Glutamatergic neuron (in vitro differentiated cells): ENCODE measurements at places on chromosomes 4 and X.

DNA sequence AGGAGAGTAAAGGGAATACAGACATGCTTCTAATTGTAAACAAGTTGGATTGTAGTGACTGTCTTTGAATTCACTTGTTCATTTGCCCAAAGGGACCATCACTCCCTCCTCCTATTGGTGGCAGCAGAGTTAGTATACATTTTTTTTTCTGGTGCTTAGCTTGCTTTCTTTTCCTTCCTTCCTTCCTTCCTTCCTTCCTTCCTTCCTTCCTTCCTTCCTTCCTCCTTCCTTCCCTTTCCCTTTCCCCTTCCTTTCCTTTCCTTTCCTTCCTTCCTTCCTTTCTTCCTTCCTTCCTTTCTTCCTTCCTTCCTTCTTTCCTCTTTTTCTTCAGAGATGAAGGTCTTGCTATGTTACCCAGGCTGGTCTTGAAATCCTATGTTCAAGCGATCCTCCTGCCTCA lies 94.8 kb upstream of the ATP6AP2 start:
- DNase-seq = no peak
- H3K4me3 ChIP-seq = no peak overlapping the region
- H3K27me3 ChIP-seq = no peaks in the 10 kb centered on the region
- H3K4me1 ChIP-seq = no peaks in the 10 kb centered on the region
- no peaks in the 10 kb centered on the region for H3K36me3 ChIP-seq

GRCh38 chr4:1505511-1506460 lies 99.5 kb upstream of the NKX1-1 start:
- no peak overlapping the region for H3K27ac ChIP-seq
- no peak overlapping the region for H3K4me3 ChIP-seq
- H3K27me3 ChIP-seq = peaks cover 2% of the 10 kb centered on the region
- peaks cover 5% of the 10 kb centered on the region for H3K4me1 ChIP-seq

GRCh38 chrX:13092455-13092941 lies 48.1 kb upstream of the FAM9C start:
- DNase-seq = no peak
- H3K36me3 ChIP-seq = no peaks in the 10 kb centered on the region
- H3K4me1 ChIP-seq = no peaks in the 10 kb centered on the region
- H3K4me3 ChIP-seq = no peak overlapping the region
- no peaks in the 10 kb centered on the region for H3K27me3 ChIP-seq
- H3K27ac ChIP-seq = no peak overlapping the region

DNA sequence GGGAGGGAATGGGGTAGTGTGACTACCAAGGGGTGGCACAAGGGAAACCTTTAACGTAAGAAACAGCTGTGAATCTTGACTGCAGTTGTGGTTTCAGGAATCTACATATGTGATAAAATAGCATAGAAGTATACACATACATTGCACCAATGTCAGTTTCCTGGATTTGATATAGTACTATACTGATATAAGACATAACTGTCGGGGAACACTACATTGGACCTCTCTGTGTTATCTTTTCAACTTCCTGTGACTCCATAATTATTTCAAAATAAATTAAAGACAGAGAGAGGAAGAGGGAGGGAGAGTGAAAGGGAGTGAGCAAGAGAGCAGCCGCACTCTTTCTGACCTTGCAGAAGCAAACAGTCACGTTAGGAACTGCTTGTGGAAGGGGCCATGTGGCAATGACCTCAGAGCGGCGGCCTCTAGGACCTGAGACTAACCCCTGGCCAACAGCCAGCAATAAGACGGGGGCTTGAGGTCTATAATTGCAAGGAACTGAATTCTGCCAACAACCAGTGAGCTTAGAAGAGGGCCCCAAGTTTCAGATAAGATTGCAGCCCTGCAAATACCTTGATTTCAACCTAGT lies 47.4 kb downstream of the NALF2 start:
- H3K4me3 ChIP-seq = no peak overlapping the region
- DNase-seq = no peak
- H3K36me3 ChIP-seq = no peaks in the 10 kb centered on the region
- no peak overlapping the region for H3K27ac ChIP-seq
- peaks cover 2% of the 10 kb centered on the region for H3K27me3 ChIP-seq
- H3K4me1 ChIP-seq = no peaks in the 10 kb centered on the region

DNA sequence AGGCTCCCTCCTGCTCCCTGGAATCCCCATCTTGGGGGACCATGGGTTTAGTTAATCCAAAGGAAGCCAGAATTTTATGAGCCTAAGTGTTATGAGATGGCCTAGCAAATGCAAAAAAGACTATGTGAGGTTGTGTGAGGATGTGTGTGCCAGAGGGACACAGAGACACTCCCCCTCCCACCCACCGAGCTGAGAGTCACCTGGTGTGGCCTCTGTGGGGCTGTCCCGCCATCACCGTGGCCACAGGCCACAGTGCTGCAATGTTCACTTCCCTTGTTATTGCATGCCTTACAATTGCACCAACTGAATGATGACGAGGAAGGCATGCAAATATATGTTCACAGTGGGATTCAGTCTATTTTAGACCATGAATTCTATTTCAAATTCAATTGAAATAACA lies 601 bp upstream of the FGFBP2 start:
- no peak overlapping the region for H3K27ac ChIP-seq
- H3K4me3 ChIP-seq = no peak overlapping the region
- no peaks in the 10 kb centered on the region for H3K27me3 ChIP-seq
- peaks cover 10% of the 10 kb centered on the region for H3K36me3 ChIP-seq
- DNase-seq = no peak
- peaks cover 4% of the 10 kb centered on the region for H3K4me1 ChIP-seq

DNA sequence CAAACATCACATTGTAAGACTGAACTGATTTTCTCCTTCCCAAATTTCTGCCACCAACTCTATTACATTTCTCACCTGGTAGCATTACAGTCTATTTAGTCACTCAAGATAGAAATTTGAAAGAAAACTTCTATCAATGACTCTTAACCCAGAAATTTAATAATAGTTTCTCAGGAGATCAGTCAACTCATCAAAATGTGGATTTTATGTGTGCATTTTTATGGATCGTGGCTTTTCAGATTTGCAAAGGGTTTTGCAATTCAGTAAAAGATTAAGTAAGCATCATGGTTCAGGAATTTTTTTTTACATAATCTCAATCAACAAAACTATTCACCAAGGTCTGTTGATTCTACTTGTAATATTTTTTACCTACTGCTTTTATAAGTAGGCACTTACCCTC lies 111.1 kb downstream of the CFAP299 start:
- peaks cover 6% of the 10 kb centered on the region for H3K36me3 ChIP-seq
- no peak overlapping the region for H3K4me3 ChIP-seq
- no peaks in the 10 kb centered on the region for H3K27me3 ChIP-seq
- no peak overlapping the region for H3K27ac ChIP-seq
- H3K4me1 ChIP-seq = no peaks in the 10 kb centered on the region
- DNase-seq = no peak

DNA sequence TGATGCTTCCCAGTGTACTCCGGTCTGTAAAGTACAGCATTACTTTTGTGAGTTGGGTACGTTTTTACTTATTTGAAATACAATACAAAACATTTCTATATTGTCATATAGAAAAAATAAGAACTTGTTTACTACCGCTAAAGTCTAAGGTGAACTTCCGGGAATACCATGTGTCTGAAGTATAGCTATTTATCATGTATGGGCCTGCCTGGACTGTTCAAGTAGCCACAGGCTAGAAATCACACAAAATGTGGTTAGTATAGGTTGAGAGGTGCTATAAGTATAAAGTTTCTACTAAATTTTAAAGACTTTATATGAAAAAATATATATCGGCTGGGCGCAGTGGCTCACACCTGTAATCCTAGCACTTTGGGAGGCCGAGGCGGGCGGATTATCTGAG lies 152.3 kb downstream of the ARAP2 start:
- H3K4me1 ChIP-seq = no peaks in the 10 kb centered on the region
- DNase-seq = no peak
- H3K27ac ChIP-seq = no peak overlapping the region
- no peak overlapping the region for H3K4me3 ChIP-seq
- no peaks in the 10 kb centered on the region for H3K27me3 ChIP-seq

DNA sequence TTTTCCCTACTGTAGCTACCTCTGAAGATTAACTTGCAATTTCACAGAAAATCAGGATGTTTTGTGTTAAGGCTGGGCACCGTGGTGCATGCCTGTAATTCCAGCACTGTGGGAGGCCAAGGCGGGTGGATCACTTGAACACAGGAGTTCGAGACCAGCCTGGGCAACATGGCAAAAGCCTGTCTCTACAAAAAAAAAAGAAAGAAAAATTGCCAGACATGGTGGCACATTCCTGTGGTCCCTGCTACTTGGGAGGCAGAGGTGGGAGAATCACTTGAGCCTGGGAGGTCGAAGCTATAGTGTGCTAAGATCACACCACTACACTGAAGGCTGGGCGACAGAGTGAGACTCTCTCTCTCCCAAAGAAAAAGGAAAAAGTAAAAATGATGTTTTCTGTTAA lies 27.4 kb downstream of the APELA start:
- no peak for DNase-seq
- H3K4me1 ChIP-seq = peaks cover 4% of the 10 kb centered on the region
- H3K27ac ChIP-seq = no peak overlapping the region
- no peaks in the 10 kb centered on the region for H3K36me3 ChIP-seq
- H3K27me3 ChIP-seq = peaks cover 2% of the 10 kb centered on the region

DNA sequence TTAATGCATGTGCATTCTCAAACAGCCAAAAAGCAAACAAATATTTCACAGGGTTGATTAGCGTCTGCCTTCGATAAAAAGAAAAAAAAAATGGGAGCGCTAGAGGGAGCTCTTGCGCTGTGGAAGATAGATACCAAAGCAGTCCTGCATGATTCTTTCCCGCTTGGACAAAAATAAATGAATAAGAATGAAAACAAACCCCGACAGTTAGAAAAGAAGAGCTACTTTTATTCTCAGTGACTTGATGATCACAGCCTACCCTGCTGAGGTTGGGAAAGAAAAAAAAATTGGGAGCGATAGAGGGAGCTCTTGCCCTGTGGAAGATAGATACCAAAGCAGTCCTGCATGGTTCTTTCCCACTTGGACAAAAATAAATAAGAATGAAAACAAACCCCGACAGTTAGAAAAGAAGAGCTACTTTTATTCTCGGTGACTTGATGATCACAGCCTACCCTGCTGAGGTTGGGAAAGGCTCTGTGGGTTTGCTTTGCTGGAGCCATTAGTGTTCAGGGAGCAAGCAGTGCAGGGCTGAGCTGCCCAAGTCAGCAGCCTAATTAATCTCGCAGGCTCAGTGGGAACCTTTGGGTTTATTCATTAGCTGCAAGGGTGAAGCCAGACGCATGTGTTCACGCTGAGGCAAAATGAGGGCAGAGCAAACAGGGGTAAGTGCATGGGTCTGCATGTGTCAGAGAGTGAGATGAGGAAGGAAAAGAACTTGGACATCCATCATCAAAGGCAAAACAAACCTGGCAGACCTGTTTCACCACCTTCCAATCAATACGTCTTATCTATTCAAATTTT lies 249.3 kb upstream of the PRKX start:
- no peaks in the 10 kb centered on the region for H3K36me3 ChIP-seq
- no peak overlapping the region for H3K27ac ChIP-seq
- no peaks in the 10 kb centered on the region for H3K27me3 ChIP-seq
- DNase-seq = no peak

DNA sequence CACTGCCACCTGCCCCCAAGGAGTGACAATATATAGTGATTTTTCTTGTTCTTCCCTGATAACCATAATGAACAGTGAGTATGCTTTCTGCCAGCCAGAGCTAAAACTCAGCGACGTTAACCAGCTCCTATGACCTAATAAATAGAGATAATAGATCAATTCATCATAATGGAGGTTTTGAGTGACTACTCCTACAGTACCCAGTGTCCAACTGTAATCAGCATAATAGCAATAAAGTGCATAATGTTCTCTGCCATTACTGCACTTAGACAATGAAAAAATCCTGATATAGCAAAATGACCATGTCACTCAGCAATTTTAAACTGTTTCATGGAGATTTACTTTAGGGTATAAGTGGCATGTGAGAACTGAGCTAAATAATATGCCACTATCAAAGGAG lies 20.7 kb upstream of the TXLNG start:
- no peak overlapping the region for H3K27ac ChIP-seq
- no peak for DNase-seq
- H3K4me3 ChIP-seq = no peak overlapping the region
- H3K36me3 ChIP-seq = no peaks in the 10 kb centered on the region
- no peaks in the 10 kb centered on the region for H3K4me1 ChIP-seq

- H3K27me3 ChIP-seq = no peaks in the 10 kb centered on the region
- H3K4me1 ChIP-seq = peaks cover 39% of the 10 kb centered on the region
- DNase-seq = no peak
- H3K4me3 ChIP-seq = no peak overlapping the region
Observed at GRCh38 chr4:152369902-152370295, 166.0 kb downstream of the FBXW7 start.

- no peaks in the 10 kb centered on the region for H3K4me1 ChIP-seq
- no peak for DNase-seq
- H3K27ac ChIP-seq = no peak overlapping the region
- H3K36me3 ChIP-seq = no peaks in the 10 kb centered on the region
- H3K27me3 ChIP-seq = no peaks in the 10 kb centered on the region
Observed at GRCh38 chrX:135923353-135923752, 29.8 kb downstream of the SAGE1 start.

- DNase-seq = no peak
- H3K4me3 ChIP-seq = no peak overlapping the region
- no peaks in the 10 kb centered on the region for H3K36me3 ChIP-seq
- no peak overlapping the region for H3K27ac ChIP-seq
- peaks cover 4% of the 10 kb centered on the region for H3K4me1 ChIP-seq
Observed at GRCh38 chrX:154413142-154413541, 1.8 kb downstream of the TAFAZZIN start.

DNA sequence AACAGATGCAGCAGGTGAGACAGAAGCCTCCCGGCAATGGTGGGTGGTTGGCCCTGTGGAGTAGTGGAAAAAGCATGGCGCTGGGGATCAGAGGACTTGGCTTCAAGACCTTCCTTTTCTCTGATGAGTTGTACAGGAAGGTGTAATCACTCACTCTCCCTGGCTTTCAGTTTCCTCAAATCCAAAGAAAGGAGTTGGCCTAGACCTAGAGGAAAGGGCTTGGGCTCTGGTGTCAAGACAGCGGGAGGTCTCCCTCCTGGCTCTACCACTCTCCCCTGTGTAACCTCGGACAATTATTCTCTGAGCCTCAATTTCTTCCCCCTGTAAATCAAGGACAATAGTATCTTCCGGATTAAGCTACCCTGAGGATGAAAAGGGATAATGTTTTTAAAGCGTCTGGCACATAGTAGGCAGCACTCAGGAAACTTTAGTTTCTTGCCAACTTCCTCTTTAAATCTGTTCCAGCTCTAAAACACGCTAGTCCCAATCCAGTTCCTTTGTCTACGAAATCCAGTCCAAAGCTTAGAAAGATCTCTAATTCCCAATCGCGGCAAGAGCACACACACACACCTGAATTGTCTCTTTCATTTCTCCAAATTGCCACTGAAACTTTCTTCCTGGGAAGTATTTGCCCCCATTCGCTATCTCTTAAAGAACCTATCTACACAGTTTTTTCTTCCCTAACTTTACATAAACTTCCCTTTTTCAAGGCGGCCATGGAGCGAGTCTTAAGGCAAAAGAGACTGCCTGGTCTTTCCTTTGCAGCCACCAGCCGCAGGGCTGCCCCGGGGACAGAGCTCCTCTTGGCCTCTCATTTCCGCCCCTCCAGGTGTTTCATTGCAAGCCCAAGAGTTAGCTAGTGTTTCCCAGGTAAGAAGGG lies 29.9 kb upstream of the GPC4 start:
- peaks cover 3% of the 10 kb centered on the region for H3K4me1 ChIP-seq
- no peak for DNase-seq
- no peaks in the 10 kb centered on the region for H3K36me3 ChIP-seq
